ENCODE measurements at places on chromosomes 12 and 14. TPM values are rescaled to one million over a fixed set of nuclear protein-coding genes. Genes with fewer than 3 reads are reported as not detected.

The REP15 gene
- total RNA-seq, result 0.62 TPM

The MTRFR gene
- 16.0 TPM for total RNA-seq

The TAS2R9 gene
- total RNA-seq, result not detected

The TAC3 gene
- not detected for total RNA-seq

The ART4 gene
- total RNA-seq, result 0.09 TPM

The HOXC6 gene
- total RNA-seq, result 5.3 TPM

The CFL2 gene
- total RNA-seq, result 109 TPM

The PRKD1 gene
- total RNA-seq, result 2.4 TPM

The SALL2 gene
- 0.96 TPM for total RNA-seq

The OR4K13 gene
- total RNA-seq, result not detected

The OSGEP gene
- total RNA-seq, result 26.0 TPM

The RNFT2 gene
- total RNA-seq, result 1.8 TPM

The GLS2 gene
- total RNA-seq, result 0.11 TPM

The E2F7 gene
- total RNA-seq, result 7.0 TPM

The MYO1H gene
- total RNA-seq, result not detected

The NKX2-1 gene
- 0.03 TPM for total RNA-seq

The PARPBP gene
- total RNA-seq, result 22.1 TPM

The TAS2R10 gene
- total RNA-seq, result not detected

The TMED10 gene
- 327 TPM for total RNA-seq

The C1S gene
- total RNA-seq, result 41.1 TPM

The C12orf56 gene
- total RNA-seq, result 0.03 TPM

The RAN gene
- 1,710 TPM for total RNA-seq

The OR6C2 gene
- total RNA-seq, result not detected

The PROX2 gene
- total RNA-seq, result not detected

The MYH6 gene
- total RNA-seq, result not detected

The DHRS2 gene
- 7.5 TPM for total RNA-seq

The SLC17A8 gene
- total RNA-seq, result not detected

The PTPRB gene
- 0.72 TPM for total RNA-seq

The FAM234B gene
- total RNA-seq, result 4.3 TPM

The GDF3 gene
- not detected for total RNA-seq

The HHIPL1 gene
- 0.34 TPM for total RNA-seq

The TAS2R13 gene
- not detected for total RNA-seq

The BMAL2 gene
- 20.4 TPM for total RNA-seq

The KCNC2 gene
- total RNA-seq, result not detected

The HPD gene
- 1.8 TPM for total RNA-seq

The IL22 gene
- total RNA-seq, result not detected

The CLEC4D gene
- total RNA-seq, result not detected

The CLEC1B gene
- not detected for total RNA-seq

The CACNA1C gene
- 0.02 TPM for total RNA-seq

The BCL11B gene
- total RNA-seq, result 0.20 TPM

The CLEC4C gene
- not detected for total RNA-seq

The WDHD1 gene
- 11.7 TPM for total RNA-seq

The MYF6 gene
- not detected for total RNA-seq

The GPR162 gene
- 0.27 TPM for total RNA-seq

Measured in A549 treated with CORT108297 at 1 μM for 4 hours (cell line).